ENCODE measurements at places on chromosomes 11 and 22.

GRCh38 chr11:78160557-78160956, 21.1 kb upstream of the ALG8 start:
- DNase-seq = no peak

GRCh38 chr22:26054841-26055605, 114.2 kb upstream of the SEZ6L start:
- no peak for DNase-seq

- DNase-seq = no peak
These were observed 15.3 kb upstream of the APOL6 start for GRCh38 chr22:35632935-35633334.

DNA sequence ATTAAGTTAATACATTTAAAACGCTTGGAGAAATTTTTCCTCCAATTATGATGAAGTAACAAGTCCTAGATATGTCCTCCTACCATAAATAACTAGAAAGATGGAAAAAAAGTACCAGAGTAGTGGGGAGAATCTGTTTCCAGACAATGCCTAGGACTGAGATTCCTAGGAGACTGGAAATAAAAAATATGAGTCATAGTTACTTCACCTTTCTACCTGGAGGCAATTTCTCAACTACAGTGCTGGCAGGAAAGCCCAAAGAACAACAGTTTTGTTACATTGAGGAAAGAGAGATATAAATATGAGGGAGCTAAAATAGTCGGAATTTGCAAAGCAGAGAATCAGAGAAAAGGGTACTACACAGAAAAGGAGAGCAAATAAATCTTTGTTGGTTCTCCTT, 202.1 kb upstream of the ARHGAP42 start:
- no peak for DNase-seq

DNA sequence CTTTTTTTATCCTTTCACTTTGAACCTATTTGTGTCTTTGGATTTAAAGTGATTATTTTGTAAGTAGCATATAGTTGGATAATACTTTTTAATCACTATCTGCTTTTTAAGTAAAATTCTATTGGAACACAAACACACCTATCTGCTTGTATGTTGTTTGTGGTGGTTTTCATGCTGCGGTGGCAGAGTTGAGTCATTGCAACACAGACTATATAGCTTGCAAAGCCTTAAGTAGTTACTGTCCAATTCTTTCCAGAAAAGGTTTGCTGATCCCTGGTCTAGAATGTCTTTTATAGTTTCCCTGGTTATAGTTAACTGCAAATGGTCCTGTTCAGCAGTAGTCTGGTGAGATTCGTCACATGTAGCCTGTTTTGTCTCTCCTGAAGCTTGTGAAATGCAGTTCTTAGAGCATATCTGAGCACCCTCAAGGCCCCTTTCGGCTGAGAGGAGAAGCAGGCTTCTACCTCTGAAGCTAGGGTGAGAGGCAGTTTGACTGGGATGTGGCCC, 21.5 kb downstream of the SHANK3 start:
- no peak for DNase-seq

DNA sequence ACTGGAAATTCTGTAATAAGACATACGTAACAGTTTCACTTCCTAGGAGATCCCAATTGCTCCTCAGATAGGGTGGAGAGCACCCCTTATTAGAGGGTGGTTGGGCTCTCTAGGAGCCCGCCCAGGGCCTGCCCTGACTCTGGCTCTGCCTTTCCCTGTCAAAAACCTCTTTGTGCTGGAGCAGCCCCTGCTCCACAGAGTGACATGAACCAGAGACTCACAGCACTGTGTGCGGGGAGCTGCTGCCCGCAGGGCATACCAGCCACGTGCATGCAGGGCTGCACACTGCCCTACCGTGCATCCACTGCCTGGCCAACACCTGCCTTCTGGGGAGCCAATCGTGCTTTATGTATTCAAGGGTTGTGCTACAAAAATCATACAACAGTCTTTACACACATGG, 24.3 kb downstream of the KCNQ1OT1 start:
- DNase-seq = no peak

GRCh38 chr22:49066619-49067018, 761.1 kb downstream of the BRD1 start:
- DNase-seq = no peak

DNA sequence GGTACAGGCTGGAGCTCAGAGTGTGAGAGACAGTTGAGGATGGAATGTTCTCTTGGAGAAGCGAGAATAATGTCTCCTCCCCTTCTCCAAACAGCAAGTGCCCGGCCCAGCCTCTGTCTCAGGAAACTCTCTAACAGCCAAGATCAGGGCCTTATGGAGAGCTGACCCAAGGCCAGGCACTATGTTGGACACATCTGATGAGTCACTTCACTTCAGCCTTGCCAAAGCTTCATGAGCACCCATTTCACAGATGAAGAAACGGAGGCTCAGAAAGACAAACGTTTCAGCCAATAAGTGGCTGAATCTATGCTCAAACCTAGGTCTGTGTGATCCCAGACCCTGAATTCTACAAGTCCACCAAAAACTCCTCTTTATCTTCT, 22.1 kb upstream of the CHKA start:
- DNase-seq = no peak

- no peak for DNase-seq
These were observed 38.5 kb downstream of the FLRT1 start for GRCh38 chr11:64074239-64074638.

GRCh38 chr11:131579932-131580387, 209.5 kb downstream of the NTM start:
- no peak for DNase-seq

DNA sequence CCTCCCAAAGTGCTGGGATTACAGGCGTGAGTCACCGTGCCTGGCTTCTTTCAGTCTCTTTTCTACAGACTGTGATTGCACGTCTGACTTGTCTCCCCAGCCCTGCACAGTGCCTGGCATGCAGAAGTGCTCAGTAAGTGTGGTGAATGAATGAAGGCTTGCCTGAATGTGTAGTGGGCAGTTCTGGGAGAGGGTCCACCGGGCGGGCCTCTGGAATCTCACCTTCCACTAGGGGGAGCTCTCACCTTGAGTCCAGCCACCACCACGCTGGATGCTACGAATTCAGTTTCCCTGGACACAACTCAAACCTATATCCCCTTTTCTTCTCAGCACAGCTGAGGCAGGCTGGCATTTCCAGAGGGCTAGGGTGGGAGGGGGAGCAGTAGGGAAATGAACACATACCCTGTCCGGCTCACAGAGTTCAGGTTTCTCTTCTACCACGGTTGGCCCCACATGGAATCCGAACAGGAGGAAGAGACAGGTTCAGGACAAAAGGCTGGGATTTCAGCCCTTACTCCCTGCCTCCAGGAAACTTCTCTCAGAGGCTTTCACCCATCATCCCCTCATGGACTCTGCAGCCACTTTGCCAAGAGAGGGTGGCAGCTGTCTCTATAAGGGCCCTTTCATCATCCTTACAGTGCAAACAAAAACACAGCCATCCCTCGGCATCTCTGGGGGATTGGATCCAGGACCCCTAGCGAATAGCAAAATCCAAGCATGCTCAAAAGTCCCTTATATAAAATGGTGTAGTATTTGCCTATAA, 86.8 kb downstream of the NECTIN1 start:
- no peak for DNase-seq

GRCh38 chr11:134642206-134642605, 230.2 kb upstream of the B3GAT1 start:
- no peak for DNase-seq

DNA sequence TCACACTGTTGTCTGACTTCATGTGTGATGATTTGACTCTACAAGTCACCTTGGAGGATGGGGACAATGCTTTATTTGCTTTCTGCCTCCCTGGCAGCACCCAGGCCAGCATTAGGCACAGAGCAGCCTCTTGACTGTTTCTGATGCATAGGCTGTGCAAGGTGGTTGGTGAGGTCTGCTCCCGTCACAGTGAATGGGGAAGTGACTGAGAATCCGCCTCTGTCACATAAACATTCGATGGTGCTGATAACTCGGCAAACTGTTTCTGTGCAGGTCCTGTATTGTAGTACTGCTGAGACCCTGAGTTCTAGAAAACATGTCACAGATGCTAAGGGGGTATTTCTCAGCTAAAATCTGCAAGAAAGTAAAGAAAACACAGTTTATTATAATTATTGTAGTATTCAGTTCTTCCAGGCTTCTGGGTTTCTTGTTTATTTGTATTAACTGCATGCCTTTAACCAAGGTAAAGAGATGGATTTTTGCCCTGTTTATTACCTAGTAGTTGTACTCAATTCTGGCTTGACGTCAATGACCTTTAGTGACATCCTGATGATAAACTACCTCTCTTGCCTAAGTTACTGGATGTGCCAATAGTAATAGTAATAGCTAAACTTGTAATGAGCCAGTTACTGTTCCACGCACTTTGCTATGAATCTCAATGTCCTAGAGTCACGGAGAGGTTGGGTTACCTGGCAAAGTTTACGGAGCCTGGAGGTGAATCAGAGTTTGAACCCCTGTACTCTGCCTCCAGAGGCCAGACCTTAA, 24.8 kb upstream of the RCN1 start:
- DNase-seq = no peak

DNA sequence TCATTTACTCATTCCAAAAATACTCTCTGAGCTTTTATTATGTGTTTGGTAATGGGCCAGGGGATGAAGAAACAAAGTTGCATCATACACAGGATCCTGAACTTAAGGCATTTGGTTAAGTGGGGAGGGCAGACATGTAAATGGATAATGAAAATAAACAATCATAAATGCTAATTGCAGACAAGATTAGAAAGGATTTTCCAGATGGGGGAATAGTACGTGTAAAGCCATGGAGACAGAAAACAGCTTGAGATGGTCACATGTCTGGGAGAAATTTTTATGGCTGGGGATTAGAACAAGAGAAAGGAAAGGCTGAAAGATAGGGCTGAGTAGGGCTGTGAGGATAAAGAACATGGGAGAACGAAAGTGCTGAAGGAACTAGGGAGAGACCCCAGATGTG, 534.3 kb upstream of the LARGE1 start:
- no peak for DNase-seq

DNA sequence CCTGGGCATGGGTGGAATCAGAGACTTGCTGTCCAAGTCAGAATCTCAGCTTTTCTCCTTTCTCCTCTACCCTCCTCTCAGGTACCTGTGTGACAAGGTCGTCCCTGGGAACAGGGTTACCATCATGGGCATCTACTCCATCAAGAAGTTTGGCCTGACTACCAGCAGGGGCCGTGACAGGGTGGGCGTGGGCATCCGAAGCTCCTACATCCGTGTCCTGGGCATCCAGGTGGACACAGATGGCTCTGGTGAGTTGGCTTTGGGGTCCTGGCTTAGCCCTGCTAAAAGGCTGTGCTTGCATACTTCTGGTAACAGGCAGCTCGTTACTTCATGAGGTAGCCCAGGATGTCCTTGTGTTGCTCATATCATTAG, 10.7 kb downstream of the MCM5 start:
- no peak for DNase-seq

- DNase-seq = no peak
These were observed 128.8 kb downstream of the MED15 start for GRCh38 chr22:20636075-20636812.

DNA sequence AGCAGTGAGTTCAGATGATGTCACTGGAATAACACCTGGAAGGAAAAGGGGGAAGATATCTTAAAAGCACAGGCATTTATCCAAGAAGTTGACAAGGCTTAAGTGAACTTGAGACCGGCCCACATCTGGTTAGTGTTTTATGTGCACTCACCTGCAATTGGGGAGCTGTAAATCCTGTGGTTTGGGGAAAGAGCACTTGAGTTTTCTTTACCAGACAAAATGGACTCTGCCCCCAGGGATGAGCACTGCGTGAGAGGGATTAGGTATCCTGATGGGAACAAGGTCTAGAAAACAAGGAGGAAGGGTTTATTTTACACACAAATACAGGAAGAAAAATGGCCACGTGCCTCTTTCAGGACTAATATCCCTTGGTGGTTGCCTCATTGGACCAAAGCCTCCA, 15.2 kb downstream of the E2F8 start:
- no peak for DNase-seq

DNA sequence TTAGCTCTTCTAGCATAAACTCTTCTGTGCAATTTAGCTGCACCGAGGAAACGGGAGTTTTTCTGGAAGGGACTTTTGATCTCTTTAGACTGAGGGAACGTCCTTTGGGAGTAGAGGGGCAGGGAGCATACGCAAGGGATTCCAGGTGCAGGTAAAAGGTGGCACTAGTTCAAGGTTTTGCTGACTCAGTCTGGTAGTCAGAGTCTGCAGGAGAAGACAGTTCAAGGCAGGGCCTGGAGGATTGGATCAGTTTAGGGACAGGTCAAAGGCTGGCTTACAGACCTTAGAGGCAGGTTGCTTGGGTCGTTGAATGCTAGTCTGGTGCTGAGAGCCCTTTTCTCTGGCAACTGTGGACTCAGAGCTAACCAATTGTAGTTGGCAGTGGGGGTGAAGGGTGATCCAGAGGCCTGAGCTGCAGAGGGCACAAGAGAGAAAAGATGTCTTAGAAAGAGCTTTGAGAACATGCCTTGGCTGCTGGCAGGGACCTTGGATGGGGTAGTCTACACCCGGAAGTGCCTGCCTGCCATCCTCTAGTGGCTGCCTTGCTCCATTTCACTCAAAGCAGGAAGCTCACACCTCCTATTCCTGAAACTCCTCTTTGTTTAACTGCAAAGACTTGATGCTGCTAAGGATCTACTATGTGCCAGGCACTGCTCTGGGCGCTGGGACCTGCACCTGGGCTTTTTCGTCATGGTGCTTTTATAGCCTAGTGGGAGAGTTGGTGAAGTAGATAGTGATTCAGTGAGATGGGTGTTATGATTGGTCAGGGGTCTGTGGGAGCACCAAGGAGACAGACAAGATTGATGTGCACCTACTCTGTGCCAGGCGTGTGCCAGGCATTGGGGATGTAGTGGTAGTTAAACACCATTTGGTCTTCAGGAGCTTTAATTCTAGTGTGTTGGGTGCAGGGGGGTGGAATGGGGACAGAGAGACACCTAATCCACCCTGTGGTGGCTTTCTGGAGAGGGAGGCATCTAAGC, 17.1 kb downstream of the MIAT start:
- DNase-seq = no peak

DNA sequence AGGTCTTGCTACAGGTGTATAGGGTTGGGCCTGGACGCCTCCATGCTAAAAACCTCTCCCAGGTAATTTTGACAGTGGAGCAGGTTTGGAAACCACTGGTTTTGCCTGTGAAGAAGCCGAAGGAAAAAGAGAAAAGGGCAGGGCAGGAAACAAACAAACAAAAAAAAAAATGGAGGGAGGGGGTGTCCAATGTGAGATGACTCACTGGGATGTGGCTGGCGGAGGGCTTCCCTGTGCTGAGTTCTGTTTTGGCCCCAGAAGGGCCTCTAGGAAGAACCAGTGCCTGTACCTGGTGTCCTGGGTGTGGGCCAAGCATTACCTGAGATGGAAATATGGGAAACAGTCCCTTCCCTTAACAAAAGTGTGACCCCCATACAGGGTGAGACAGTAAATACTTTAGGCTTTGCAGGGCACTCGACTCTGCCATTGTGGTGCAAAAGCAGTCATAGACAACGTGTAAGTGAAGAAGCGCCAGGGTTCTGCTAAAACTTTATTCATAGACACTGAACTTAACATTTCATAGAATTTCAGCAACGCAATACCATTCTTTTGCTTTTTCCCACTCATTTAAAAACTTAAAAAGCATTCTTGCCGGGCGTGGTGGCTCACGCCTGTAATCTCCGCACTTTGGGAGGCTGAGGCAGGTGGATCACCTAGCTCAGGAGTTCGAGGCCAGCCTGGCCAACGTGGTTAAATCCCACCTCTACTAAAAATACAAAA, 9.5 kb upstream of the DGKZ start:
- no peak for DNase-seq

- DNase-seq = no peak
These were observed 407.0 kb downstream of the MIAT start for GRCh38 chr22:27064386-27064785.

GRCh38 chr11:32448232-32448631, 12.9 kb upstream of the WT1 start:
- DNase-seq = no peak

GRCh38 chr11:33772300-33772699, 2.0 kb downstream of the FBXO3 start:
- DNase-seq = no peak
